ENCODE measurements at places on chromosomes 5 and 9.

- DNase-seq, result no peak
These were observed 8.0 kb downstream of the VDAC1 start for GRCh38 chr5:133996683-133997252.

DNA sequence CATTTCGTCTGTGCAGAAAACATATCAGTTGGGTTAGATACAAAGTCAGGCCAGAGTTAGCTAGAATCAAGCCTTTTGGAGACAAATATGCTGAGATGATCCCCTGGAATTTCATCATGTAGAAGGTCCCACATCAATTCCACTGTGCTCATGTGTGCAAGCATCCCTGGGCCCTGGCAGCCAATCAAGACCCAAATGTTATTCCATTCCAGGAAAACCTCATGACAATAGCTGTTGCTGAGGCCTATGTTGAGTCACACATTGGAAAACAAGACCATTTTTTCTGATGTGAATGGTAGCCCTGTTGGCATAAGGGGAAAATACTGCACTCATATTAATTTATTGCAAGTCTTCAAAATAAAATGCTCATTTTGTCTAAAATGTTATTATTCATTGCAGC lies 11.5 kb downstream of the SPOCK1 start:
- DNase-seq, result no peak

- DNase-seq, result no peak
These were observed 22.9 kb upstream of the CAVIN4 start for GRCh38 chr9:100554935-100555401.

DNA sequence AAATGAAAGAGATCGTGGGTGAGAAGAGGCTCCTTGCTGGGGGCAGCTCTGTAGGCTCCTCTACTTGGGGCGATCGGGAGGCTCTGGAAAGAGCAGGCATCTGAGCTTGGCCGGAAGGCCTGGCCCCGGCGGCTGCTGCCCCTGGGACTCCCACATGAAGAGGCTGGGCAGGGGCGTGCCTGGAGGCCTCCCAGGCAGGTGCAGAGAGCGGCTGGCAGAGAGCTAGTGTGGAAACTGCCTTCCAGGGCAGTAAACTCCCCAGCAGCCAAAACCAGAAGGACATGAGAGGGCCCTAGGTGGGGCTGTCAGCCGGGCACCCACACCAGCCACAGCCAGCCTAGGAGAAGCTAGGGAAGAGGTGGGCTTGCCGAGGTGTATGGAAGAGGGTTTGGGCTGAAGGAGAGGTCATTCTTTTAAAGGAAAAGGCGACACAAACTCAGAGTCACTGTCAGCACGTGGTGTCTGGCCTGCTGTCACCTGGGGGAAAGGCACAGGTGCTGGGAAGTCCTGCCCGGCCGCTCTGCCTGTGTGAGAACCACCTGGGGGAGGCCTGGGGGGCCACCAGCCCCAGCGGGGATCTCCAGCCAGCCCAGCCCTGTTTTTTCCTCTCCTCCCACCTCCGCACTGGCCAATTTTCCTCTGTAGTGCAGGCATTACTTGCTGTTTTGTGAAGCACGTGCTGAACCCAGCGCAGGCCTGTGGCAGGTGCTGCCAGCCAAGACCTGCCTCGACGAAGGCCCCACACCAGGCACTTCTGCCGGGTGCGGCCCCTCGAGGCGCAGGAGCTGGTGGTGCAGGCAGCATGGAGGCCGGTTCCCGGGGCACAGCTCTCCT lies 44.8 kb upstream of the EGFL7 start:
- DNase-seq, result no peak

DNA sequence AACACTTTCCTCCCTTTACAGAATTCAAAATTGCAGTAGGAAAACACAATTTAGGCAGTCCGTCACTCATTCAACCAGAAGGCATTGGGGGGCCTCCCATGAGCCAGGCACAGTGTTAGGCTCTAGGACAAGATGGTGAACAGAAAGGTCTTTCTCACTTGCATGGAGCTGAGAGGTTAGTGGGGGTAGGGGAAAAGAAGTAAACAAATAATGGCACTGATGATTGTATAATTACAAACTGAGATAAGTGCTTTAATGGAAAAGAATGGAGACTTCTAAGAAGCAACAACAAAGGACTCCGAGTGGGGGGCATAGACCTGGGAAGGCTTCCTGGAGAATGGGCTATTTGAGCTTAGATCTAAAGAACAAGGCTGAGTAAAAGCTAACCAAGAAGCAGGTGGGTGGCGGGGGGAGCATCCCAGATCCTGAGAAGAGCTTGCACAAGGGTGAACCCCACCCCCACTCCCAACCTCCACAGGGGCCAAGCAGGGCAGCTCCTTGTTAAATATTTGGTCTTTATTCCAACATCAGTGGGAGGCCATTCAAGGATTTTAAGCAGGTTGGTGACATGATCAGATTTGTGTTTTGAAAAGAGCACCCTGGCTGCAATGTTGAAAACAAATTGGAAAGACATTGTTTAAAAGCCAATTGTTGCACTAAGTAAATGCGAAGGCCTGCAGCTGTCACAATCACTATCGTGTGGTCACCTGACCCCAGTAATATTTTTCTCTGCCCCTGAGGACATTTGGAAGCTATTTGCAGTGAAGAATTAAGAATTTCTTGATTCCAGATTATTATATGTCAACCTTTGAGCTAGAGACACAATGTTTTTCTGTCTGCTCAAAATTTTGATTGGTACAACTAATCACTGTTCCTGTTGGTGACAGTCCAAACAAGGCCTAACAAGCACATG lies 73.9 kb upstream of the EFNA5 start:
- DNase-seq, result no peak

DNA sequence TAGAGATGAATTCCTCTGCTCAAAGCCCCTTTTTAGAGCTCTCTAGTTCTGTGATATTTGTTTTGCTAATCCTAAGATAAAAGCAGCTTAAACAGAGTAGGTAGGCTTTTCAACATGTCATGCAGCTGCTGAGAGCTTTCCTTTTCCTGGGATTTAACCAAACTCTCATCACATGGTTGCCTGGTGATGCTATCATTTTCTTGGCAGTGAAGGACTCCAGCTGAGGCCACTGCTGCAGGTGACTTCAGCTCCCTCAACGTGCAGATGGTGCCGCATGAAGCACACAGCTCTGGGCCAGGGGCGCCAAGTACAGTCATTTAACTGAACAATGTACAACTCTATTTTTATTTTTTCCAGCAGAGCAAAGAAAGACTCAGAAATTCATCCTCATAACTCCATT lies 42.2 kb downstream of the SECISBP2 start:
- DNase-seq, result no peak

DNA sequence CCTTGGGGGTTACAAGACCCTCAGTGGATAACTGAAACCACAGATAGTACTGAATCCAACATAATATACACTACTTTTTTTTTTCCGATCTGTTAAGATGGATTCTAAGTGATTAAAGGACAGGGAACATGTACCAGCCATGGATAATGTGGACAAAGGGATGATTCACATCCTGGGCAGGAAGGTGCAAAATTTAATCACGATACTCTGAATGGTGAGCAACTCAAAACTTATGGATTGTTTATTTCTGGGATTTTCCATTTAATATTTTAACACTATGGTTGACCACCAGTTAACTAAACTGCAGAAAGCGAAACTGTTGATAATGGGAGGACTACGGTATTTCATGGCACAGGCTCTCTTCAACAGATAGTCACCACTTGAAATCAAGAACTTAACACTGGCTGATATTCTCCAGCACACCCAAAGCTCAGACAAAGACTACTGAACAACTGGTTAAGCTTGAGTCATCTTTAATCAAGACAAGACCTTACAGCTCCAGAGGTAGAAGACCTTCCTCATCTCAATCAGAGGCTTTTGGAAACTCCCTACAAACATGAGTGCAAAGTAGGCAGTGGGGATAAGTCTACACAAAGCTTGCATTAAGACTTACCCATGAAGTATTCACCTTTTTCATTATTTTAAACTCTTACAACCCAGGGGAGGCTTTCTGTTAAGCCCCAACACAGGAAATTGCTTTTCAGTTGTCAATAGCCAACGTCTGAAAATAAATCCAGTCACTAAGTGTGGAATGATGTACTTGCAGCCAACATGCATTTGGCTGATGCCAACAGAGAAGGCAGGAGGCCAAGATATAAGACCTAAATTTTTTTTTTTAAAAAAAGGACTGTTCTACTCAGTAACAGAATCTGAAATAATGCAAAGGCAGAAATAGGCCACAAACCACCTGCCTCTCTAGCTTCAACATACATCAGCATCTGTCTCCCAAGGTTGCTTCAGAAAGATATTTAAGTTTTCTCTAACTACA lies 78.7 kb downstream of the ELAVL2 start:
- DNase-seq, result no peak

DNA sequence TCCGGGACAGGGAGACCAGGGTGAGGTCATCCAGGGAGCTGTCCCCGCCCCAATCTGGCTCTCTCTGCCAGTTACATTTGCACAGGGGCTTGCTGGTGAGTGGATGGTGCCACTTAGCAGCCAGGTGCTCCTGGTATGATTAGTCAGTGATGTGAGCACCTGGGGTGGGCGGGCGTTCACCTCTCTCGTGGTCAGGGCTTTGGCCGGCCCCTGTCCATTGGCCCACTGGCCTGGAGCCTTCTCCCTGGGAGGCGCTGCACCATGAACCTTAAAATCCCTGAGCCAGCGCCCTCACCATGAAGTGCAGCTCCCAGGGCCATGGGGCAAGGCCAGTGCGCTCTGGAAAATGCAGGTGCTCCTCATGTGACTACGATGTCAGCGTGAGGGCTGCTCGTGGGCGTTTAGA lies 2.0 kb downstream of the NKD2 start:
- no peak for DNase-seq

- DNase-seq, result no peak
These were observed 329.4 kb downstream of the IRX1 start for GRCh38 chr5:3925022-3925421.

- DNase-seq, result no peak
These were observed 483.4 kb upstream of the KIF2A start for GRCh38 chr5:61822584-61822983.

- DNase-seq, result no peak
These were observed 207.2 kb downstream of the GADD45G start for GRCh38 chr9:89811886-89812450.

DNA sequence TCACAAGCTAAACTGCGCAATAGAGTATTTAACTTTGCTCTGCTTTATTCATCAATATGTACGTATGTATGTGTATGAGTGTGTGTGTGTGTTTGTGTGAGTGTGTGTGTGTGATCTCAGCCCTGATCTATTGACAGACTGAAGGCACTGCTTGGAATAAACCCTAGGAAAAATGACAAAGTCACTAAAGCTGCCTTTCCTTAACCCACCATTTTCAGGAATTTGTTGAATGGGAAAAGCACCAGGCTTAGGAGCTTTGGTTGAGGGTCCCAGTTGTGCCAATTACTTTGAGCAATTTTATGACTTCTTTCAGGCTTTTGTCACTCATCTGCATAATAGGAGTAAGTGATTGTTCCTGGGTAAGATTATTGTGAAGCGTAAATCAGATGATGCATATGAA lies 108.6 kb upstream of the TLR4 start:
- DNase-seq, result no peak

- no peak for DNase-seq
These were observed 37.0 kb downstream of the NR6A1 start for GRCh38 chr9:124733964-124734740.

- no peak for DNase-seq
These were observed 43.6 kb upstream of the TNFSF15 start for GRCh38 chr9:114849450-114849849.

DNA sequence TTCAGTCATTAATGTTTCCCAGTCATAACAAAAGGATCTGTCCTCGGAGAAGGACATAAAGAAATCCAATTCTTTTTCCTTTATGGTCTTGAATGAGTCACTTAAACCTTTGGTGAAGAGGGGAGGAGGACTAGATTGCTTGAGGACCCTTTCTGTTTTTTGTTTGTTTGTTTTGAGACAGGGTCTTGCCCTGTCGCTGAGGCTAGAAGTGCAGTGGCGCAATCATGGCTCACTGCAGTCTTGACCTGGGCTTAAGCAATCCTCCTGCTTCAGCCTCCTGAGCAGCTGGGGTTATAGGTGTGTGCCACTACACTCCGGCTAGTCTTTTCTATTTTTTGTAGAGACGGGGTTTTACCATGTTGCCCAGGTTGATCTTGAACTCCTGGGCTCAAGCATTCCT lies 12.3 kb downstream of the TIGD6 start:
- DNase-seq, result no peak

DNA sequence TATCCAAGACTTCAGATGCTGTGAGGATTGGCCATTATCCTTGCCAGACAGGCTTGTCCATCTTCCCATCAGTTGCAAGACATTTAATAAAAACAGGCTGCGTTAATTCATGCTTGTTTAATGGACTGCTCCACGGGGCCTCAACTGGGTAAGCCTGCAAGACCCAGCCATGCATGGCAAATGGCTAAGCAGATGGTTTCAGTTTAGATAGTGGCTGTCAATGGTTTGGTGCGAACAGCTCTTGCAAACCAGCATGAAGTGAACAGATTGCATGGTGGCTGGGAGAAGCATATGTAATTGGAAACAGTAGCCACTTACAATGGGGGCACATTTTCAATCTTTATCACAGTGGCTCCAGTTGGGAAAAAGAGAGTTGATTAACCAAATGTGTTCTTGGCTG lies 628.2 kb upstream of the KLF4 start:
- no peak for DNase-seq

DNA sequence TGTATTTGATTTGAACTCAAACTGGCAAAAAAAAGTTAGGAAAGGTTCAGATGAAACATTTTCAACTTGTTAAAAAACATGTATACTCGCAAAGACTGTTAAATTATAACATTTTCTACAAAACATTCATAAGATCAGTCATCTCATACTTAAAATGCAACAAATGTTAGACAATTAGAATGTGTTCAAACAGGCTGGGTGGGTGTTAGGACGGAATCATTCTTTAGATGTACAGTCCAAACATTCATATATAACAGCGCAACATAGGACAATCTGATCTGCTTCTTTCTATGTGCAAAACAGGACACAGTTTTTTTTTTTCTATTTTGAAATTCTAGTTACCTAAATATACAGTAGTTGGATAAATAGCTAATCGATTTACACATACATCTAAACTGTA lies 22.2 kb downstream of the IL4 start:
- DNase-seq, result no peak

DNA sequence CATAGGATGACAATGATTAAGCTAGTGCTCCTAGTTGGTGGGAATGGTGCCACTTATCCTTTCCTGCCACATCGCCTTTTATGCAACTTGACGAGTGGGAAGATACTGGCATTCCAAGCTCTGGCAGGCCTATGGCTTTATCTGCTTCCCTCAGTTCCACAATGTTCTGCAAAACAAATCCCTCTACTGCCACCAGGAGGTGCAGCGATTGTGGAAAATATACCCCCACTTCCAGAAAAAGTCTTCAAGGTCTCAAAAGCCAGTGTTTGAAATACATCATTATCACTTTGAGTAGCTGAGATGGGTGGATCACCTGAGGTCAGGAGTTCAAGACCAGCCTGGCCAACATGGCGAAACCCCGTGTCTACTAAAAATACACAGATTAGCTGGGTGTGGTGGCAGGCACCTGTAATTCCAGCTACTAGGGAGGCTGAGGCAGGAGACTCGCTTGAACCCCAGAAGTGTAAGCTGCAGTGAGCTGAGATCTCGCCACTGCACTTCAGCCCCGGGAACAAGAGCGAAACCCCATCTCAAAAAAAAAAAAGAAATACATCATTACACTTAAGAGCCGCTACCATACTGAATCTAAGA lies 3.4 kb downstream of the CLINT1 start:
- peak; percentile 27 for DNase-seq

GRCh38 chr9:129835128-129835859 lies at the start of the genes C9orf78 and USP20:
TSS of gene C9orf78 (minus strand) at chr9:129835275. CDS start at chr9:129835221, 54 bp downstream.
TSS of gene USP20 (plus strand) at chr9:129835458. CDS start at chr9:129852556, 17,098 bp downstream.
- peak; percentile 97 for DNase-seq
